ENCODE measurements at places on chromosomes 11 and 22.

DNA sequence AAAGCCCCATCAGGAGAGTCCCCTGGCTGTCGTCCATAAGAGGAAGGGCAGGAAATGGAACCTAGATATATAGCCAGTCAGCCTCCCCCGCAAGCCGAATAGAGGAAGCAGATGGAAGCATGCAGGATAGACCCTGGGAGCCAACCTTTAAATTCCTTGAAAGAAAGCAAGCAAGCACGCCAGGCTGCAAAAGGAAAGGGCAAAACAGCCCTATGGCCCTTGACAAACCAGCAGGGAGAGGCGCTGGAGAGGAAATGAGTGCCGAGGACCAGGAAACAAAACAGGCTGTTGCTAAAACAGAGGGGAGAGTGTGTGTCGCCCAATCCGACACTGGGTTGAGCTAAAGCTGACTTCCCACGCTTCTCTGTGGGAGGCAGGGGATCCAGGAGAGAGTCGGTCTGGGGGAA lies 203.5 kb upstream of the MTNR1B start:
- no peak for DNase-seq

DNA sequence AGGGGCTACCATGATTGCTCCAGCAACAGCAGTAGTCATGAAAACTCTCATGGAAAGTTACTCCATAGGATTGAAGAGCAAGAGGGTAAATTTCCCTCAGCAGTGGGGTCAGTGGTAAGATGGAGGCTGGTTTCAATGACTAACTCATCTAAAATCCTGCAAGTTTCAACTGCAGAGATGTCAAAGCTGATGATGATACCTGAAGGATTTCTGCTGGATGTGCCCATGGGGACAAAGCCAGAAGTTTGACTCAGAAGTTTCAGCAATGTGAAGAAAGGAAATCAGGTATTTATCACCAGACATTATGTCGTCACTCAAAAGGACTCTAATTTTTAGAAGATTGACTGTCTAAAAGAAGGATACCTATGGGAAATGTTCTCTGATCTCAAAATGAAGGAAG lies 29.1 kb downstream of the RAB38 start:
- DNase-seq = no peak

DNA sequence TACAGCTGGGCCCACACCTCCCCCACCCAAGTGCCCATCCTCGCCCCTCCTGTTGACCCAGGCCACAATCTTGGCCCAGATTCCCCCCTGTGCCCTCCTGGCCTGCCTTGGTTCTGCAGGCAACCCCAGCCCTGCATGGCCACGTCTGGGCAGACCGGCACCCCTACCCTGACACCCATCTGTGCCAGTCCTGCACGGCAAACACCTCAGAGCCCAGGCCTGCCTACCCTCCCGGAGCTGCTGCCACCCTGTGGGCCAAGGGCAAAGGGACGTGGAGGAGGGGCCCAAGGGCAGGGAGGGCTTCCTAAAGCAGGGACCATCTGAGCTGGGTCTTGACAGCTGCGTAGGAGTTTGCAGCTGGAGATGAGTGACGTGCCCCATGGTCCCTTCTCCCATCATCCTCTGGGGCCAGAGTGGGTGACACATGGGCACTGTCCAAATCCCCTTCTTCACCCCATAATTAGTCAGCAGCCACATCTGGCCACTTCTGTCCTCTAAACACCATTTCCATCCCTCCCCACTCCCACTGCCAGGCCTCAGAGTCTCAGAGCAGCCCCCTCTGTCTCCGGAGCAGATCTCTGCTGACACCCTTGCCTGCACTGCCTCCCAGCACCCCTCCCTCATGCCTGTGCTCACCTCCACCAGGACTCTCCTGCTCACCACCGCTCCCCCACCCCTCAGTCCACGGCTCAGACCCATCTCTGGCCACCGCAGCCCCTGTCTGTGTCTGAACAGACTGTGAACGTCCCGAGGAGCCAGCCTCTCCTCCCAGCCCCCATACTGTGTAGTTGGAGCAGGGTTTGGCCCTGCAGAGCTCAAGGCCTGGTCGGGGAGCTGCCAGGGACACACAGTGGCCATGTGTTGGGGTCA lies 35.6 kb upstream of the PPARA start:
- DNase-seq = no peak

- no peak for DNase-seq
Measured at GRCh38 chr22:19605508-19606331, 81.5 kb upstream of the CLDN5 start.

DNA sequence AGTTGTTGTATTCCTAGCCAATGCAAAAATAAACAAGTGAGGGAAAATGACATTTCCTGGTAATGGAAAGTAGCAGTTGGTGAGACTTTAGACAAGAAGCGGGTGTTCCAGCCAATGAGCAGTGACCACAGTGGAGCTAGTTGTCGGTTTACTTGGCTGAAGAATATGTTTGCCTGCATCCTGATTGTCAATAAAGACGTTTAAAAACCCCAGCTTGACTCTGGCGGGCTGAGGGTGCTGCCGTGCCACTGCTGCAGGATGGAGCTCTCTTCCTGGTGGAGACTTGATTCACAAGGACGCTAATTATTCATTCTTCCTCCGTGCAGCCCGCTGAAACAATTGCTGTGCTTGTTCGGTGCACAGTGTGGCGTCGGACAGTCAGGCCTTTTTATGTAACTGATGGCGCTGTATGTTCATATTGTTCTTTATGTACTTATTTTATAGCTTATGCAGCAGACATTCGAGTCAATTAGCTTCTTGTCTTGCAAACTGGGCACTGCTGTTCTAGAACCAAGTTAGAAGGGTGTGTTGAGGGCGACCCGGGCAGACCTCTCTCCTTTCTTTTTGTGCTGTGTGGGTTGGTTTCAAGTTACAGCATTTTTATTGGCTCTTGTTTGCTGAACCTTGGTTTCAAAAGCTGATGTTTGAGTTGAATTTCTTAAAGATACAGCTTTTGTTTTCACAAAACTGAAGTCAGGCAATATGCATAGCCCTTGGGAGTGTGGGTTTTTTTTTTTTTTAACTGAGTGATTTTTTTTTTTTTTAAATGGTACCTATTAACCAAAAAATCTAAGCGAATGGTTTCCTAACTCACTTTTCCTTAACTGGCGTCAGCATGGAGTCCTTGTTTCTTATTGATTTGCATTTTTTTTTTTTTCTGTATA lies 153.9 kb downstream of the TEAD1 start:
- DNase-seq = no peak

GRCh38 chr22:23497016-23497885 lies 82.8 kb downstream of the IGLL1 start:
- no peak for DNase-seq

DNA sequence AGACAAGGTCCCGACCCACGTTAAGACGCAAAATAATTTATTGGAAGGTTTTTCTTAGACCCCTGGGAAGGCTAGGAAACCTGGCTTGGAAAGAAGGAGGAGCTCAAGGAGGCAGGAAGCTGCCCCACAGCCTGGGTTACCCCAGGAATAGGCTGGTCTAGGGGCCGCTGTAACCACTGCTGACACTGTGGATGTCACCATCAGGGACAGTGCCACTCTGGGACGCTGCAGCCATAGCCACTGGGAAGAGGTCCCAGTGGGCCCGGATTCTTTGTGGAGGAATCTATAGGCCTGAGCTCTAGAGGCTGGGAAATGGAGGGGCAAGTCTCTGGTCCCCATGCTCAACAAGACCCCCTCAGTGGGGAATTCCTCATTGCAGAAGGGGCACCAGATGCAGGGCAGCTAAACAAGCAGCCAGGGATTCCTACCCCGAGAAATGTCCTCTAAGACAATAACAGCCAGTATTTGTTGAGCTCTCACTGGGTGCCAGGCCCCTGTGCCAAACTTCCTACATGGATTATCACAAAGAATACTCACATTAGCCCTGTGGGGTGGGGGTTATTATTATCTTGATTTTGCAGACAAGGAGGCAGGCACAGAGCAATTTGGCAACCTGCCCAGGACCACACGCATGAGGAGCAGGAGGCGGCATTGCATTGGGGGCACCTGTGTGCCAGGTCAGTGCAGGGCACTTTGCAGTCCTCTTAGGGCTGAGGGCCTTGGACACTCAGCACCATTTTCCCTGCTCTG lies 19.5 kb upstream of the CHKA start:
- no peak for DNase-seq

GRCh38 chr22:33062361-33062760 lies 4.2 kb upstream of the SYN3 start:
- no peak for DNase-seq

- DNase-seq = peak; percentile 92
Measured at GRCh38 chr22:43955040-43955882, at the start of gene SAMM50. Gene SAMM50, plus strand, starts transcription at chr22:43955442. Its CDS starts 136 bp downstream, at chr22:43955578.

GRCh38 chr11:14518820-14519219 lies 1.4 kb downstream of the PSMA1 start:
- no peak for DNase-seq

GRCh38 chr11:91219535-91219934 lies 996.7 kb upstream of the CHORDC1 start:
- DNase-seq = no peak

GRCh38 chr11:68690671-68691401 lies 6.5 kb downstream of the GAL start:
- DNase-seq = peak; percentile 63

DNA sequence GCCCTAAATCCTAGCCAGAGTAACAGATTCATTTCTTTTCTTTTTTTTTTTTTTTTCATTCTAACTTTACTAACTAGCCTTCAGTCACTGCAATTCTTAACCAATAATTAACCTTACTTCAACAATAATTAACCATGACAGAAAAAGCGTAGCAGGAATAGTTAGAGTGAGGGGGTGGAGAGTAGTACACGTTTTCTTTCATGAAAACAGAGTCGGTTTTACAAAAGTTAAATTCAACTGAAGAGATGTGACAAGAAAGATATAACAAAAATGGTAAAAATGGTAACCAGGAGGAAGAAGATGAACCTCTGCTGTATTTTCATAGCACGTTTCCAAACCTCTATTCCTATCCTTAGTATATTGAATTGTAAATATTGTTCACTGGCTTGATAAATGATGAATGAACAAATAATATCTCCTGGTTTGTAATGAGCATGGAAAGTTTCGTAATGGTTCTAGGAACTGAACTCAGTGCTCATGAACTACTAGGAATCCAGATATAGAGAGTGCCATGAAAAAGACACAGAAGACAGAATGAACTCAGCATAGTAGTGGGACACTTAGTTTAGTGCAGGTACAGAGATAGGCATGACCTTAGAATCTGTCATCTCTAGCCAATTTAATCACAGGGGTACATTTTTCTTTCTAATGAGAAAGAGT lies 116.5 kb upstream of the ANO5 start:
- DNase-seq = no peak

DNA sequence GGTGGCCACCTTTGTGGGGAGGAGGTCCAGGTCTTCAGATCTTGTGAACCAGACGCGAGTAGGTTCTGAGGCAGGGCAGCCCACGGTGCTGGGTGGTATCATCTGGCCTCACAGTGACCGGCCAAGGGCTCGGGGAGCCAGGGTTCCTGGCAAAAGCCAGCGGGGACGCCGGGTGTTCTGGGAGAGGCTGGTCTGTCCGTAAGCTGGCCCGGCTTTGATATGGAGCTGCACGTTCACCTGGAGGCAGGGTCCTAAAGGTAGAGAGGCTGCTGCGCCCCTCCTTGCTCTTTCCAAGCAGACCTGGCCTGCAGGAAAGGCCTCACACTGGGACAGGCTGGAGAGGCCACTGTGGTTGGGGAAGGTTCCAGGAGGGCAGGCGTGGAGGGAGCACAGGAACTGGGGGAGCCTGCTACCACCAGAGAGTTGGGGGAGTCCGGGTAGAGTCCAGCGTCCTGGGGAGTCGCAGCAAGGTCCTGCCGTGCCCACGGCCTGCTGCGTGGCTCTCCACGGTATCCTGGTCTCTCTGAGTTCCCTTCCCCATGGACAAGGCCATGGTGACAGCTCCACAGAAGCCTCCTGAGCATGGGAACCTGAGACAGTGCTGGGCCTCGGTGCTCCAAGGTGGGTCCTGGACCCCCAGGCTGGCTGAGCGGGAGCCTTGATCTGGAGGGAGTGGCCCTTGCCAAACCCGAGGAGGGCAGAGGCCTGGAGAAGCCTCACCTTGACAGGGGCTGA lies 452.4 kb upstream of the B3GAT1 start:
- no peak for DNase-seq

DNA sequence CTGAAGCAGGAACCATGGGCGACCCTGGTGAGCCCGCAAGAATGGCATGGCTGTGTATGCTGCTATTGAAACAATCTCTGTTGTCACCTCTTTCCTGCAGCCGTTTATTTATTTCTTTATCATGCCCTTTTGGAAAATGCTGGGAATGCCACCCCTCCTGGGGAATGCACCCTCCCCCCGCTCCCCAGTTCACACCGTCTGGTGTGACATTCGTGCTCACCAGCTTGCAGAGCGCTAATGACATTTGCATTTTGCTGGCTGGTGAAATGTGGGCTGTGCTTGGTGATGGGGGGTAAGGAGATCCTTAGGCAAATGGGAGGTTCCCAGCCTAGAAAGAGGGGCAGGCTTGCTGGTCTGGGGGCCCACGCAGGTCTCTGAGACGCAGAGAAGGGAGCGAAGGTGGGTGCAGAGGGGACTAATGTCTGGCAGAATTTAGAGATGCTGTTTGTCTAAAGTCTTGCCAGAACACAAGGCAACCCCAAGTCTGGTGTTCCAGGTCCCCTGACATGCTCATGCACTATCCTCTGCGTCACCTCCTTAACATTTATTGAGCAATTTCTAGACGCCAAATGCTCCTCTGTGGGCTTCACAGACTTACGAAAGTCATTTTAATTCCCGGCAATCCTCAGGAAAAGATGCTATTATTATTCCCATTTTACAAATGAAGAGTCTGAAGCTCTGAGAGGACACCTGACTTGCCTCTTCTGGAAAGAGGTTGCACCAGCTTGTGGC lies 91.7 kb downstream of the TP53I11 start:
- no peak for DNase-seq

DNA sequence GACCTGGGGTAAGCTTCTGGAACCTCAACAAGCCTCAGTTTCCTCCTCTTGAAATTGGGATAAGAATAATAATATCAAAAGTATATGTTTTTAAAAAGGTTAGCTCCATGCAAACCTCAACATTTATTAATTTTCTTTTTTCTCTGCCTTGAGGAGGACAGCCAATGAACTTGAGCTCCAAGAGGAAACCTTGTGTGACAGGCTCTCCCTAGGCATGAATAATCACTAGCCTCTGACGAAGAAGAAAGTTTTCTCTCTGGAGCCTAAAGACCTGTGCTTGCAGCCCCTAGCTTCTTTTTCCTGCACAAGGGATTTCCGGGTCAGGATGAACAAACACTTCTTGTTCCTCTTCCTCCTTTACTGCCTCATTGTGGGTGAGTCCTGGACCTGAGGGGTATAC lies at the start of gene PATE3:
Gene PATE3 (plus strand): TSS at position 301 of the 400 bp plus-strand sequence. CDS start 25 bp downstream, at position 326.
- DNase-seq = no peak

GRCh38 chr11:650482-650881 lies 13.4 kb downstream of the DRD4 start:
- DNase-seq = no peak

DNA sequence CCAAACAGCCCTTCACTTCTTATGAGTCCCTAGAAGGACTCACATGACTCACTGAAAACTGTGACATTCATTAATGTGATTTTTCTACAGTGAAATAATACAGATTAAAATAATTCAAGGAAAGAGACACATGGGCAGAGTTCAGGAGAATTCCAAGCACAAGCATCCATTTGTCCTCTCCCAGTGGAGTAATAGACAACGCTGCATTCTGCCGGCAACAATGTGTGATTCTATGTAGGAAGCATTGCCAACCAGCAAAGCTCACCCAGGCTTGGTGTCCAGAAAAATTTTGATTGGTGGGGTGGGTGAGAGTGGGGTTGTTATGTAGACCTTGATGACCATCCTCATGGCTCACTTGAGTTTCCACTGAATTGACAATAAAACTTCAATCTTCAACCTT lies 123.9 kb downstream of the VPREB1 start:
- no peak for DNase-seq

- no peak for DNase-seq
Measured at GRCh38 chr11:57422669-57423068, 4.3 kb downstream of the SLC43A3 start.

- DNase-seq = no peak
Measured at GRCh38 chr11:45266676-45267020, 19.5 kb downstream of the SYT13 start.

GRCh38 chr11:124717421-124717785 lies 22.3 kb upstream of the NRGN start:
- no peak for DNase-seq

All from natural killer cell (primary cell).